ENCODE measurements at places on chromosomes 3 and 15.

DNA sequence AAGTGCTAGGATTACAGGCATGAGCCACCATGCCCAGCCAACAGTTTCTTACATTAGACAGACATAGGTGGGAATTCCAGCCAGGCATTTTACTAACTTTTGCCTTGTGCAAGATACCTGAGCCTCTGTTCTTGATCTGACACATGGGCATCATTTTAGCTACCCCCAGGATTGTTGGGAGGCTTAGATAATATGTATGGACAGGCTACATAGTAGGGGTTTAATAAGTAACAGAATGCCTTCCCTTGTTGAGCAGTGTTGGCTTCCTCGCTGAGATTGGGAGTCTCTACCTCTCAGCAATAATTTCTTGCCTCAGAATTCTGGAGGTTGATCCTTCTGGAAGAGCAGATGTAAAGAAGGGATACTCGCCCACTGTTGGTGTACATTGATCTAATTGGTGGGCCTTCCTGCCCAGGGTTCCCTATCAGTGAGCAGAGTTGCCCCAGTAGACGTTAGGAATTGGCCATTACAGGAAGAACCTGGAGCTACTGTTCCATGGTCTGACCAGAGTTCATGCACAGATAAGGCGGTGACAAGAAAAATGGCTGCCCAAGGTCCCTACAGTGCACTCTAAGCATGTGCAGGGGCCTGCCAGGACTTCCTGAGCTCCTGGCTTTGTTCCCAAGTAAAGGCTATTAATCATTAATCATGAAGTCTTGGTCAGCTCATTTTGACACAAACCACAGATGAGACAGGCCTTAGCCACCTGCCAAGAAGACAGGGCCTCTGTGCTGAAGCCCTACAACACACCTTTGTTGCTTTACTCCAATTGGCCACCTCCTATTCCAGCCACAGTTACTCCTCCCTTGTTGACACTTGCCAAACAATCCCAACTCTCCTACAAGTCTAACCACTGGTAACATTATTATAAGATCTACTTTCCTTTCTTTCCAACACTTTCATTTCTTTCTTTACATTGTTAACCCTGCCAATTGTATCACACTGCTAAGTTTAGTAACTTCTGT is 5.0 kb upstream of the IL17RE start:
- DNase-seq: no peak

DNA sequence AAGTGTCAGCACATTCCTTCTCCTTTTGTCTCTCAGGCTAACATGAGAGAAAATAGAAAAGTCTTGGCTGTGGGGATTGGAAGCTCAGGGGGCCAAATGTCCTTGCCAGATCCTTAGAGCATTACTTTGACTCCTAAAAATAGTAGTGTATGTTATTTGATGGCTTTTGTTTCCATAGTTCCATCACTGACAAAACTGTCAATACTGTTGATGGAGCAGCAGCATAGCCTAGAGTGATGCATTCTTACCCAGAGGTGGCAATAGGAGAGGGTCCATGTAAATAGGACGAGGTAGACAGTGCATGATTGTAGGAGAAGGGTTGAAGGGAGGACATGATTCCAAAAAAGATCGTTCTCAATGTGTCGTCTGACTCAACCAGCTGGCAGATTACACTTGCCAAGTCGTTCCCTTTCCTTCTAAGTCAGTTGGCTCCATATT is 282.7 kb upstream of the TPRG1 start:
- DNase-seq: no peak

DNA sequence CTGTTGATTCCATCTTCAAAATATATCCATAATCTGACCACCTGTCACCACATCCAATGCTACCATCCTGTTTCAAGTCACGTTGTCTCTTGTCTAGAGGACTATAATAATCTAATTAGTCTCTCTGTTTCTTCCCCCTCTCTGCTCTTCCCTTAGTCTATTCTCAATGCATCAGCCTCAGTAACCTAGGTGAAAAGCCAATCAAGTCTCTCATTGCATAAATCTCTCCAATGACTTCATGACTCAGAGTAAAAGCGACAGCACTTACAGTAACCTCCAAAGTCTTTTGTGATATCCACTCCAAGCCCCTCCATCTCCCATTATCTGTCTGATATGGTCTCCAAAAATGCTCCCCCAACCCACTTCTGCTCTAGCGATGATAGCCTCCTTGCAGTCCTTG is 7.2 kb downstream of the UBA3 start:
- no peak for DNase-seq

GRCh38 chr3:122533931-122534334 is 19.2 kb upstream of the KPNA1 start:
- no peak for DNase-seq

DNA sequence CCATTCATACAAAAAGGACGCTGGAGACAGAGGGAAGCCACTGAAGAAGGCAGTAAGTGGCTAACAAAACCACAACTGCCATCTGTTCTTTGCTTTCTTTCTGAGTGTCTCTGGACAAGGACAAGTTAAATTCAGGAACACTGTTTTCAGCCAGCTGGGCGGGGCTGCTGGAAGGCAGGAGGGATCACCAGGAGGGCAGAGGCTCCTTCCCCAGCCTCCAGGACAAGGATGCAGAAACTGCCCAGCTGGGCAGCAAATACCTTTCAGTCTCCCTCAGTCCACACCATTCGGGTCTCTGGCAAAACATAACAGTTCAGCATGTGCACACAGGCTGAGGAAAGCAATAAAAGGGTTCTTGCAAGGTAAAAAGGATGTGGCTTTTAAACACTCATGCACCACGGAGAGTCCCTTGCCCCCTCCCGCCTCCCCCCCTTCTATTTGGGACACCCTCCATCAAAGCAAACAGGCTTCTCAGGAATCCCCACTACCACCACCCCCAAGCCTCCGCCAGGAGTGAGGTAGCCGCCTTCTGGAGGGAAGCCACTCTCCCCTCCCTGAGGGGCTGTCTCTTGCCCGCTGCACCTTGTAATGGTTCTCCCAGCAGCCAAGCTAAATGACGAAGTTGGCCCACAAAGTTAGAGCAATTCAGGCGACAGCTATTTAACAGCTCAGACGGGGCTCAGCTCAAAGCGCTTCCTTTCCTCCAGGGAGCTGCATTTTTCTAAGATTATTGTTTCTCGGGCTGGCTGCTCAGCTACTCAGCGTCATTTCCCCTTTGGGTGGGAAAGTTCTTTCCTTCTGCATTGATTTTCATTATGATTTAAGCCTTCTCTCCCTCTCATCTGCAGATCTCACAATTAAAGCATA is 3.8 kb downstream of the HEG1 start:
- DNase-seq: no peak

DNA sequence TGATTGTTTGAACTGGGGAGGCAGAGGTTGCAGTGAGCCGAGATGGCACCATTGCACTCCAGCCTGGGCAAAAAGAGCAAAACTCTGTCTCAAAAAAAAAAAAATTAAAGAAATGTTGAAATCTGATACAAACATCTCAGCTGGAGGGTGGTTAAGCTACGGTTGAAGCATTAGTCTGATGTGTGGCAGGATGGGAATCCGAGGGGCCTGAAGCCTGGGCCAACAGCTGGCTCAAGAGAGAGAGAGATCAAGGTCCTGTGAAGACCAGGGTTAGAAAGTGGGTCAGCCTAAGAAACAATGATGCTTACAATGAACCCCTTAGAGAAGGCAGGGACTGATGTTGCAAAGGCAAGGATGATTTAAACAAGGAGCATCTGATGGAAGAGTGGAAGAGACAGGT is 69.8 kb downstream of the CD200R1L start:
- no peak for DNase-seq

All from D721Med (cell line).